Activated T-helper 1 cell treated with anti-CD3 and anti-CD28 coated beads, Interleukin-2, amount 50 U/mL, for 16 hours (primary cell): ENCODE measurements at places on chromosomes 7 and 10.

- DNase-seq, result no peak
Observed at GRCh38 chr10:93081834-93082233, 8.1 kb downstream of the CYP26A1 start.

DNA sequence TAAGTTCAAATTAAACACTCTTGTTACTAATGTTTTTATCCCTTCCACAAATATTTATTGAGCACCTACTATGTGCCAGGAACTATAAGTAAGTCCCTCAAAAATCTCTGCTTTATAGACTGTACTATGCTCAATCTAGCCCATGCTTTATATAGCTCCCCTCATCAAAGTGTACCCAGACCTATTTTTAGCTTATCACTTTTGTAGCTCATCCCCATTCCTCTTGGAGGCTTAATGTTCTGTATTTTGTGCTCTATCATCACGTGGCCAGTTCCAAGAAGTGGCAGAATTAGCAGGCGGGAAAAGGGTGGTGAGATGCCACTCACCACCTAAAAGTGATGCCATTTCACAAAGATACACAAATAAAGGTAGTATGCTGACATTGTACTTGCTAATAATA lies 138.1 kb upstream of the BET1 start:
- no peak for DNase-seq

DNA sequence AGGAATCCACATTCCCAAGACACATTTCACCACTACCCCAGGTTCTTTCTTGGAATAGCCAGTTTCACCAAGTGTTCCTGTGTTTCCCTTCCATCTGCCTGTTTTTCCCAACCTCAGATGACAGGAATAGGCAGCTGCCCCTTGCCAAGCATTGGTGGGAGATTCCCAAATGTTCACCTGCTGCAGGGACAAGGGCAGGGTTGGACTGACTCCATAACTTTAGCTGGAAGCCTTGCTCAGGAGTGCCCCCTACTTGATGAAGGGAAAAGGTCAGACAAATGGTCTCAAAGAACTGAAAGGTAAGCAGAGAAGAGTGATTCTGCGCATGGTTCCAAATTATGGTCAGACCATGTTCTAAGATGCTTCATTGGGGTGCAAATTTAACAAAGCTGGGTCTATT lies 45.1 kb upstream of the LYZL1 start:
- no peak for DNase-seq

- no peak for DNase-seq
Observed at GRCh38 chr7:151051108-151051507, 2.8 kb downstream of the ASIC3 start.

DNA sequence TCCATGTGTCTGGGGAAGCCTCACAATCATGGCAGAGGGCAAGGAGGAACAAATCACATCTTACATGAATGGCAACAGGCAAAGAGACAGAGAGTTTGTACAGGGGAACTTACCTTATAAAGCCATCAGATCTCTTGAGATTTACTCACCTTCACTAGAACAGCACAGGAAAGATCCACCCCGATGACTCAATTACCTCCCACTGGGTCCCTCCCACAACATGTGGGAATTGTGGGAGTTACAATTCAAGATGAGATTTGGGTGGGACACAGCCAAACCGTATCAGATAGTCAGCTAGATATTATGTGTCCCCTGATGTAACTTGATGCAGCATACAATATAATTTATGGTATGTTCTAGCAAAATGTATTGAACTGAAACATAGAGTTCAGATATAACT lies 14.1 kb upstream of the CEP41 start:
- no peak for DNase-seq

- DNase-seq, result no peak
Observed at GRCh38 chr7:1083729-1084657, 3.9 kb upstream of the GPER1 start.

GRCh38 chr7:111866787-111867186 lies 304.5 kb upstream of the IMMP2L start:
- no peak for DNase-seq

GRCh38 chr10:131620314-131620713 lies 280.5 kb upstream of the PPP2R2D start:
- no peak for DNase-seq

DNA sequence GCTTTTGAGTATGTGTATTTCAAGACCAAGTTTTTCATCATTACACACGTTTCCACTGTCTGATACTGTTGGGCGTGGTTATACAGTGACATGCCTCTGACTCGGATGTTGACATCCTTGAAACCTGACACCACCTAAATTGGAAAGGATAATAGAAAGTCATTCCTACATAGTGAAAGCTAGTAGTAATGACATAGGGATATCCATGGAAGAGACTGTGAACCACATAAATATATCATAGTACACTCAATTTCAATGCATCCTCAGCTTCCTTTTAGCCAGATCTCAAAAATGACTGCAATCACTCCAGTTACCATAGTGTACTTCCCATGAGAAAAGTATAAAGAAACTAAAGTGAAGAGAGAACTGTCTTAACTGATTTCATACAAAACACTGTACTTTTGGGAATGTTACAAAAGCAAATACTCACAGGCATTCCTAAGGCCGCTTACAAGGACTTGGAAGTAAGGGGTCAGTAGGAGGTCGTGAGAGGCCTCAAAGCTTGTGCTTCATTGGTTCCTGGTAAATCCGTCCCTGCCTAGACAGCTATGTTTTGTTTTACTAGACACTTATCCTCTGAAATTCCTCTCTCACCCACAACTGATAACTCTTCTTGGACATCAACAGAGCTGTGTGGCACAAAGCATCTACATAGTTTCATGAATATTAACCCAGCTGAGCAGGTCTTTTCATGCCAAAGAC lies 71.8 kb upstream of the VWDE start:
- DNase-seq, result no peak

- no peak for DNase-seq
Observed at GRCh38 chr10:3169271-3169670, 3.3 kb downstream of the PITRM1 start.
